ENCODE measurements at places on chromosomes 4 and X.

- no peak for DNase-seq
Observed at GRCh38 chr4:109864134-109864533, 16.2 kb downstream of the LRIT3 start.

GRCh38 chr4:187366530-187366929 lies 629.0 kb upstream of the ZFP42 start:
- no peak for DNase-seq

DNA sequence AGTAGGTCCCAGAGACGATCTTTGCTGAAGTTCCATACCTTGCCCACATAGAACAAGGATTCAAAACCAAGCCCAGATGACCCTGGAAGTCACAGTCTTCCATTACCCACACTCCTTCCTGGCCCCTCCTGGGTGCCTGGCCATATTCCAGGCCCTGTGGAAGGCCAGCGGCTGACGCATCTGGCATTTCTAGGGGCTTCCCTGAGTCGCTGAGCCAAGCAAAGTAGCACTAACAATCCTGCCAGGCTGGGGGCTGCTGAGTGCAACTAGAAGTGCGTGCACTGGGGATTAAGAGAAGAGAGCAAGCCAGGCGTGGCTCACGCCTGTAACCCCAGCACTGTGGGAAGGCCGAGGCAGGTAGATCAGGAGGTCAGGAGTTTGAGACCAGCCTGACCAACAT lies 175.2 kb upstream of the CPEB2 start:
- DNase-seq: no peak

DNA sequence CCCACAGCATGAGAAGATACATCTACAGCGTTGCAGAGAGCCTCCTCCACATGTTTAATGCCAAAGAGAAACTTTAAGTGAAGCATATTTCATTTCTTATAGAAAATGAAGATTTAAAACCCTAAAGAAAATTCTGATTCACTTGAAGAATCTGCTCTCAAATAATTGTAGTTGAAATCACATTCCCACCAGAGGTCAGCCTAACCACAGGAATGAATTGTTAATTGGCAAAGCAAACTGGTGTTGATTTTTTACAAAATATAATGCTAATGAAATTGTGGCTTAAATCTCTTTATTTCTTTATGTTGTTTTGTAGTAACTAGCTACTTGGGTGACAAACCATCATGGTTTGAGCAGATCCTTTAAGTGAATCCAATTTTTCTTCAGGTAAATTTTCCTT lies 31.1 kb upstream of the WDR17 start:
- no peak for DNase-seq

DNA sequence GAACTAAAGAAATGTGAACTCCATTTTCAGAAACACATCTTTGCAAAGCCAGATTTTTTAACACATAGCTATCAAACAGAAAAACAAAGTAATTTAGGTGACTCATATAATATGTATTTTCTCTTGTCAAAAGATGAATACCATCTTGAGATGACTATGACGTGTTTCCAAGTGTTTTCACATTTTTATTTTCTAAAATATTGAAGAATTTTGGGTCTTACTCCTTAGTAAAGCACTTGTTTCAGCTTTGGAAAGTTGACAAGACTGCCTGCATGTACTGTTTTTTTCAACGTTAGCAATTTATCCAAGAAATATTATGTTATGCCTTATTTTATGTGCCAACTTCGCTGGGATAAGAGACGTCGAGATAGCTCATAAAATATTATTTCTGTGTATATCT lies 733.9 kb upstream of the EPHA5 start:
- no peak for DNase-seq
